Activated B cell treated with CpG ODN at 0.5 μM for 24 hours (primary cell): ENCODE measurements at places on chromosomes 2 and 18. TPM values are rescaled to one million over a fixed set of nuclear protein-coding genes. Genes with fewer than 3 reads are reported as not detected.

CHRNA1 gene
- total RNA-seq: not detected in 2 replicates

DNA sequence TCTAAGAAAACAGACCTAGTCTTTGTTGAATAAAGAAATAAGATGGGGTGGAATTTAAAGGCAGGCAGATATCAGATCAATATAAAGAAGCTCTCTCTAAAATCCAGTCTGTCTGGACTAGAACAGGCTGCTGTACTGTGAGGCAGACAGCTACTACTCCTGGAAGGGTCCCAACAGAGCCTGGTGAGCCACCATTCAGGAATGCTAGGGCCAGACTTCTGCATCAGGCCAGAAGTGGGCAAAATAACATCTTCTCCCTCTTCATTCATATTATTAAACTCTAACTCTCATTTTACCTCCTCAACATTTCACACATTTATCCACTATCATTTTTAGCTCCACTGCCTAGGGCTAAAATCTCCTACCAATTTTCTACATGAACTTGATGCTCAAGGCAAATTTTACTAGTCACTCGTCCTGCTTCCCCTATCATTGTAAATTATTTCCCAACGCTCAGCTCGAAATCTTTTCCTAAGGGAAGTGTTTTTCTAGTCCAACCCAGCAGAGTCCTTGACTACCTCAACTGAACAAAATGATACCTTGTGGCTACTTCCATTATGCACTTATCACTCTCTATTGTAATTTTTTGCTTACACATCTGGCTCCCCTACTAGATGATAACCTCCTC lies 45.2 kb upstream of the GLS start:
- H3K4me1 ChIP-seq: no peaks in the 10 kb centered on the region
- H3K36me3 ChIP-seq: peaks cover 5% of the 10 kb centered on the region
- no peak overlapping the region for H3K4me3 ChIP-seq
- no peak for DNase-seq
- no peaks in the 10 kb centered on the region for H3K27me3 ChIP-seq
- no peak overlapping the region for H3K27ac ChIP-seq

CXCR4 gene
- total RNA-seq: 200 and 213 TPM in 2 replicates

PLGLB2 gene
- 2.5 and 2.8 TPM in 2 replicates for total RNA-seq

- no peak for DNase-seq
- H3K36me3 ChIP-seq: peaks cover 77% of the 10 kb centered on the region
- H3K27ac ChIP-seq: no peak overlapping the region
- H3K4me3 ChIP-seq: no peak overlapping the region
- no peaks in the 10 kb centered on the region for H3K27me3 ChIP-seq
- H3K4me1 ChIP-seq: no peaks in the 10 kb centered on the region
These were observed 587.3 kb downstream of the ARHGAP15 start for GRCh38 chr2:143716522-143716921.

DNA sequence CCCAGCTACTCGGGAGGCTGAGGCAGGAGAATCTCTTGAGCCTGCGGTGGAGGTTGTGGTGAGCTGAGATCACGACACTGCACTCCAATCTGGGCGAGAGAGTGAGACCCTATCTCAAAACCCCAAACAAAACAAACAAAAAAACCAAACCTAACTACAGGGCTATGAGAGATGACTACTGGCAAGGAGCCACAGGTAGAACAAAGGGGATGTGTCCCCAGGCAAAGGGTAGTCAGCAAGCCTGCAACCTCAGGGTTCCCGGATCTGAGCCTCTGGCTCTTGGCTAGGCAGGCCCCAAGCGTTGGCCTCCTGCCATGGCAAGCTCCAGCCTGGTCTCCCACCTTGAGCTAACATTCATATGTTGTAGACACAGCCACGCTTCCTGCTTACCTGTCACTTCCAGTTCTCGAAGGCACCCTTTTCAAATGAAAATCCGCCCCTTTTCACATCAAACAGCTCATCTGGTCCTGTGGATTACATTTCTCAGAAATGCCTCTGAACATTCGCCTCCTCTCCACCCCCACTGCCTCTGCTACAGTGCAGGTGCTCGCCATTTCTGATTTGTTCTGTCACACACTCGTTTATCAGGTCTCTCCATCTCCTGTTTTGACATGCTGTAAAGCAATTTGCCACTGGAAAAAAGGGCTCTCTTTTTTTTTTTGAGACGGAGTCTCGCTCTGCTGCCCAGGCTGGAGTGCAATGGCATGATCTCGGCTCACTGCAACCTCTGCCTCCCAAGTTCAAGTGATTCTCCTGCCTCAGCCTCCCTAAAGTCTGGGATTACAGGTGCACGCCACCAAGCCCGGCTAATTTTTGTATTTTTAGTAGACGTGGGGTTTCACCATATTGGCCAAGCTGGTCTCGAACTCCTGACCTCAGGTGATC lies 13.1 kb upstream of the ACTR3 start:
- H3K36me3 ChIP-seq: peaks cover 7% of the 10 kb centered on the region
- peaks cover 32% of the 10 kb centered on the region for H3K4me1 ChIP-seq
- H3K27ac ChIP-seq: no peak overlapping the region
- H3K27me3 ChIP-seq: no peaks in the 10 kb centered on the region

GRCh38 chr2:147917161-147917560 lies 72.3 kb downstream of the ACVR2A start:
- H3K4me1 ChIP-seq: no peaks in the 10 kb centered on the region
- no peak overlapping the region for H3K27ac ChIP-seq
- DNase-seq: no peak
- no peak overlapping the region for H3K4me3 ChIP-seq
- H3K36me3 ChIP-seq: no peaks in the 10 kb centered on the region

GRCh38 chr2:174903264-174903556 lies 102.0 kb downstream of the CHN1 start:
- H3K27me3 ChIP-seq: peaks cover 3% of the 10 kb centered on the region
- H3K4me1 ChIP-seq: no peaks in the 10 kb centered on the region
- DNase-seq: no peak
- no peaks in the 10 kb centered on the region for H3K36me3 ChIP-seq

DNA sequence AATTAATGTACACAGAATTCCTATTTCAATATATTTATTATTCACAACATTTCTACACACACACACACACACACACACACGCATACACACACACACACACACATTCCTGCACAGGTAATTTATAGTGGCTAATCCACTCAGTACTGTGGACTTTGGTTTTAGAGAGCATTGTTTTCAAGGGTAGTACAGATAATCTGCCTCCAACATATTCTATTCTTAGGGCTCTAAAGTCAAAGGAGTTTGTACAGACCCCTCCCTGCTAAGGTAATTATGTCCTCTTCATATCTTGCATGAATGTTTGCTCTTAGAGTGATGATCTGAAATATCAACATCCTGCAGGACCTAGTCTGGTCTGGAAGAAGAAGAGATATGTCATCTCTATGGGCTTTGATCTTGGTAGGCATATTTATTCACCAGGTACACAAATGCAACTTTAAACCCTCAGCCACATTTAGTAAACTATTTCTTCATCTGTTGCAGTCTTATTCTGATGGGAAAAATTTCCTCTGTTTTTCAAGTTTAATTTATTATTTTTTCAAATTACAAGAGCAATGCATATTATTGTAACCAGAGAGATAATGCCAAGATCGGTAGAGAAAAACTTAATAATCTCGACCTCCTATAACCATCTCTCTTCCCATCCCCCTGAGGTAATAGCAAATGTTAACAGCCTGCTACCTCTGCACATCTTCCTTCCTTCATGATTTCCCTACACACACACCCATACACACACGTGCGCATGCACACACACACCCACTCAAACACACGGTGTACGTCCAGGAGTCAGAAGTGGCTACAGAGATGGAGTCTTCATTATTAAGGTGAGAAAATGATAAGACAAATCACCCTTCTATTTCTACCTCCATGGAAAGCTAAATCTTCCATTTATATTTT lies 18.3 kb upstream of the POLE4 start:
- H3K36me3 ChIP-seq: peaks cover 32% of the 10 kb centered on the region
- DNase-seq: no peak
- no peak overlapping the region for H3K4me3 ChIP-seq

ALKAL2 gene
- not detected in 2 replicates for total RNA-seq

DNA sequence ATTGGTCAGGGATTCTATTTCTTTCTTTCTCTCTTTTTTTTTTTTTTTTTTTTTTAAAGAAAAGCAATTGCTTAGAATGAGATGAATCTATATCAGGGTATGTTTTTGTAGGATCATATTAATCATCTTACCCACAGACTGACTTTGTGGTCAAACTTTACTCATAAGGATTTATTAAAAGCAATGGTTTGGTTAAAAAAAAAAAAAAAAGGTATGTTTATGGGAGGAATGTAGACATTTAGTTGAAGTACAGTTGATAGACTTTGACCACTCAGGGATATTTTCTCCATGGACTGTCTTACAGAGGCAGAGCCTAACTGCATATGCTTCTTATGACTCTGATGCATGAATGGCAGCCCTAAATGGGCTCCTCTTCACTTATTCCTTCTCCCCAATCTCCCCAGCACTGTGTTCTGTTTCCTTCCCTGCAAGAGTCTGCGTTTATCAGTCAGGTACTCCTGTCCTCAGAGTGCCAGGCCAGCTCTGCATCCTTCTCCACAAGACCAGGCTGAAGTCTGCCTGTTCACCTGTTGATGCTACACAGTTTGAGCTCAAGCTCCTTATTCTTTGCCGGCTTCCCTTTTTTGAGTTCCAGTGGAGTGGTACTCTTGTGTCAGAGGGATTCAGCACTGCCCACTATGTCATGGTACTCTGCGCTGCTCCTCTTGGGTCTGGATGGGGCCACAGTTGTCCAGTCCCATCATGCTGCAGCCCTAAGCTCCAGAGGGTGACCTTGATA lies 24.3 kb downstream of the CRIM1 start:
- H3K4me1 ChIP-seq: no peaks in the 10 kb centered on the region
- H3K36me3 ChIP-seq: no peaks in the 10 kb centered on the region
- no peak overlapping the region for H3K4me3 ChIP-seq
- H3K27me3 ChIP-seq: peaks cover 2% of the 10 kb centered on the region
- no peak for DNase-seq

DNA sequence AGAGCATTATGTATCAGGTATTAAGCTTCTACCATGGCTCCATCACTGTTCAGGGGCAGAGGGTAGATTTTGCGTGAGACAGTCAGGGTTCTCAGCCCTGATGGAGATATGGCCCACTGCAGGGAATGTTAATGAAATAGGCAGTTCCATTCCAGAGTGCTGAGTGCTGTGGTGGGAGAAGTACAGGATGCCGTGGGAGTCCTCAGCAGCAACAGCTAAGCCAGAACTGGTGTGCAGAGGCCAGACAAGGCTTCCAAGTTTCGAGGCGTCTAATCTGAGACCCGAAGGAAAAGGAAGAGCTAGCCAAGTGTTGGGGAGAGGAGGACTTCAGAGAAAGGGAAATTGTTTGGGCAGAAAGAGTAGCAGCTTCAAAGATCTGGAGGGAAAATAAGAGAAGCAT lies 30.2 kb upstream of the MAPRE2 start:
- H3K36me3 ChIP-seq: no peaks in the 10 kb centered on the region
- no peak for DNase-seq
- no peaks in the 10 kb centered on the region for H3K4me1 ChIP-seq
- no peak overlapping the region for H3K4me3 ChIP-seq

WDPCP gene
- 10.0 and 12.9 TPM in 2 replicates for total RNA-seq

GRCh38 chr2:33275689-33276444 lies 200.6 kb upstream of the RASGRP3 start:
- peaks cover 10% of the 10 kb centered on the region for H3K27me3 ChIP-seq
- H3K36me3 ChIP-seq: no peaks in the 10 kb centered on the region
- no peak overlapping the region for H3K27ac ChIP-seq
- peaks cover 21% of the 10 kb centered on the region for H3K4me1 ChIP-seq
- no peak overlapping the region for H3K4me3 ChIP-seq
- DNase-seq: no peak

- no peaks in the 10 kb centered on the region for H3K27me3 ChIP-seq
- H3K4me1 ChIP-seq: no peaks in the 10 kb centered on the region
- DNase-seq: no peak
- H3K36me3 ChIP-seq: no peaks in the 10 kb centered on the region
- H3K4me3 ChIP-seq: no peak overlapping the region
These were observed 198.8 kb downstream of the EXOC6B start for GRCh38 chr2:72627083-72627482.

ARHGAP28 gene
- total RNA-seq: not detected in 2 replicates

GRCh38 chr2:239918749-239919148 lies 106.4 kb downstream of the NDUFA10 start:
- H3K27ac ChIP-seq: no peak overlapping the region
- H3K27me3 ChIP-seq: peaks cover 9% of the 10 kb centered on the region
- H3K4me1 ChIP-seq: no peaks in the 10 kb centered on the region
- peaks cover 3% of the 10 kb centered on the region for H3K36me3 ChIP-seq

GRCh38 chr18:12397254-12397653 lies 10.5 kb upstream of the PRELID3A start:
- peaks cover 36% of the 10 kb centered on the region for H3K27me3 ChIP-seq
- no peaks in the 10 kb centered on the region for H3K36me3 ChIP-seq
- no peak overlapping the region for H3K4me3 ChIP-seq
- H3K4me1 ChIP-seq: no peaks in the 10 kb centered on the region
- H3K27ac ChIP-seq: no peak overlapping the region
- no peak for DNase-seq

- H3K4me3 ChIP-seq: peak overlapping the region; percentile 85
- peaks cover 20% of the 10 kb centered on the region for H3K4me1 ChIP-seq
- DNase-seq: no peak
- H3K27me3 ChIP-seq: no peaks in the 10 kb centered on the region
- peak overlapping the region; percentile 84 for H3K27ac ChIP-seq
These were observed 998 bp upstream of the SLC66A3 start for GRCh38 chr2:11154016-11154922.

DNA sequence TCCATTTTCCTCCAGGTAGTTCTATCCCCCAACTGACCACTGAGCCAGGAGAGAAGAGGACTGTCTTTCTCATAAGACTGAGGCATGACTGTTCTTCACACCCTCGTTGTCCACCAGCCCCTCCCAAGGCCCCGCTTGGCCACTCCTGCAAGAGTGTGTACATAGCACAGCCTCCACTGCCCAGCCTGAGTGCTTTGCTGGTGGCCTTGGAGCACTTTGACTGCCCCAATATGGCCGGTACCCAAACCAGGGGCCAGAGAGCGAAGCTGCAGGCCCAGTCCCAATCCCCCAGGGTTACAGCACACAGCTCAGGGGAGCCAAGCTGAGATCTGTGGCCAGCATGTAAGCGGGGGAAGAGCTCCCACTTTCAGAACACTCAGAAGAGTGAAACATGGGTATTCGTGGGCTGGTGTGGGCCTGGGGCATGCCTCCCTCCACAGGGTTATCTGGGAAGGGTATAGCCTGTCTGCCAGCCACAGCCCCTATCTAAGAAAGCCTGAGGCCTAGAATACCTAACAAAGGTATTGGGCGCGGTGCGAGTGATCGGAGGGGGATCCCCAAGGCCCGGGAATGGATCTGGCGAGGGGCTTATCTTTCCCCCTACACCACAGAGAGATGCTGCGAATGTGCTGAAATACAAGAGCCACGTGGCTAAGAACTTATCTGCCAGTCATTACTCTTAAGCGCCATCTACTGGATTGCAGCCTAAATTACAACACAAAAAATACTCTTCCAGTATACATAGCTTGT lies 163.8 kb downstream of the WDPCP start:
- H3K4me1 ChIP-seq: no peaks in the 10 kb centered on the region
- no peak overlapping the region for H3K4me3 ChIP-seq
- no peak overlapping the region for H3K27ac ChIP-seq
- H3K36me3 ChIP-seq: peaks cover 36% of the 10 kb centered on the region
- H3K27me3 ChIP-seq: no peaks in the 10 kb centered on the region

GPR55 gene
- 4.5 and 6.3 TPM in 2 replicates for total RNA-seq

DNA sequence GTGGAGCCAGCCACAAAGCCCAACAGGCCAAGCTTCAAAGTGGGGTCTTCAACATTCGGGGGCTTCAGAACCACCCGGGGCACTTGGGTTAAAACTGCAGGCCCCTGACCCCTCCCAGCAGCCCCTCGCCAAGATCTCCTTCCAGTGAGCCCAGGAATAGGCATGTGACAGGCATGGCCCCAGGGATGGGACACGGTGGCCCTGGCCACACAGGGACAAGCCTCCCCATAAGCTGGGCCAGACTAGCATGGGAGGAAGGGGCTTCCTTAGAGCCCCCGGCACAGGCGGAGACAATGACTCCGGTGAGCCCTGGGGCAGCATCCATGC lies 52.4 kb downstream of the BIN1 start:
- peaks cover 2% of the 10 kb centered on the region for H3K4me1 ChIP-seq
- peaks cover 44% of the 10 kb centered on the region for H3K36me3 ChIP-seq
- no peak for DNase-seq
- no peaks in the 10 kb centered on the region for H3K27me3 ChIP-seq
- no peak overlapping the region for H3K4me3 ChIP-seq
- H3K27ac ChIP-seq: no peak overlapping the region
